Brain pericyte (primary cell): ENCODE measurements at places on chromosomes 3 and 15.

GRCh38 chr3:39075910-39076309 is 24.1 kb downstream of the WDR48 start:
- no peak for DNase-seq

DNA sequence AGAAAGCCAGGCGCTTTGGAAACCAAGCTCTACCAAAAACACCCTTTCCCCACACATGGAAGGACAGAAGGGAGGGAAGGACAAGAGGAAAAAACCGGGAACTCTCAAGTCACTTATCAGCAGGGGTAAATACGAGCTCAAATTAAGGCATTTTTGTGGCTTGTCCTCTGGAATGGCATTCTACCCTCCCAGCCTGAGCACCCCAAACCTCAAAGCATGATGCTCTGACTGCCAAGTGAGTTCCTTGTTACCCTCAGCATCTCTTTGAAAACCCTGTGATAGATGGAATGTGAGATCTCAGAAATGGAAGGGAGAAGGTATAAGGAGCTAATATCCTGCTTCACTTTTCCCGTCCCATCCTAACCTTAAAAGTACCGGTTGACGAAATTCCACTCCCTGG is 8.1 kb upstream of the CSPG5 start:
- DNase-seq: no peak

DNA sequence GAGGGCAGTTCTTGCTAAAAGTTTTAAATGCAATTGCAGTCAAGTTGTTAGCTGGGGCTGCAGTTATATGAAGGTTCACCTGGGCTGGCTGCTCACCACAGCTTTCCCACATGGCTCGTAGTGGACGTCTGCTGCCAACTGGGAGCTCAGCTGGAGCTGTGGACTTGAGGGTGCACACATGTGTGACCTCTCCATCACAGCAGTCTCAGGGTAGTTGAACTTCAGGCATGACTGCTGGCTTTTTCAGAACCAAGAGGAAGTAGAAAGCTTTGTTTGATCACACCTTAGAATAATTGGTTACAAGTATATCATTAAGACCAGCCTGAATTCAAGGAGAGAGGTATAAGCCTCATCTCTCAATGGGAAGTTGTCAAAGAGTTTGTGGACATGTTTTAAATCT is 74.1 kb downstream of the CHL1 start:
- DNase-seq: no peak

- no peak for DNase-seq
These were observed 21.5 kb upstream of the MTHFS start for GRCh38 chr15:79918278-79918677.

DNA sequence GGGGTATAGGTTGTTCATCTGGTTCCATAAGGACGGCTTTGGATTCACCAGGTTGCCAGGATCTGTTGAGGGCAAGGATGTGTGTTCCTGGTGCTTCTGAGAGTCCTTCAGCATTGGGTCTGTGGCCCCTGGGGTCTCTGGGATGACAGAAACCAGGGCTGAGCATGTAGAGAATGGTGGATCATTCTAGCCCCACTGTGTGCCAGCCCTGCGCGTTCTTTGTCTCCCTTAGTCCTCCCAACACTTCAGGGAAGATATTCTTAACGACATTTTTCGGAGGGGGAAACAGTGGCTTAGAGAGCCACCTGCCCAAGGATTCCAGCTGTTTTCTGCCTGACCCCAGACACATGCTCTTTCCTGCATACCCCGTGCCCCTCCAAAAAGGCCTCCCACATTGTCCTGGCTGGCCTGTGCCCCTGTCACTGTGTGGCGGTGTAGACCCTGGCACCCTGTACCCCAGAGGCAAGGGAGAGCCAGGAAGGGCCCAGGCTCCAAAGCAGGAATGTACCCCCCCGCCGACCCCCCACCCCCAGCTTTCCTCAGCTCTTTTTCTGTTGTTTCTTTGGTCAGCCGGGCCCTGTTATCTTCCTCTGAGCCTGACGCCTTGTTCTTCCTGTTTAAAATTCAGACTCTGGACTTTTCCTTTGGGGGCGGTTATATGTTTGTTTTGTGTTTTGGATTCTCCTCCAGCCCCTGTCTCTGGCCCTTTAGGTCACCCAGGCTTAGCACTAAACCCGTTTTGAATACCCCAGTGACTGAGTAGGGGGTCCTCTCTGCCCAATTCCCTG is 57.8 kb upstream of the SMAD6 start:
- DNase-seq: no peak

DNA sequence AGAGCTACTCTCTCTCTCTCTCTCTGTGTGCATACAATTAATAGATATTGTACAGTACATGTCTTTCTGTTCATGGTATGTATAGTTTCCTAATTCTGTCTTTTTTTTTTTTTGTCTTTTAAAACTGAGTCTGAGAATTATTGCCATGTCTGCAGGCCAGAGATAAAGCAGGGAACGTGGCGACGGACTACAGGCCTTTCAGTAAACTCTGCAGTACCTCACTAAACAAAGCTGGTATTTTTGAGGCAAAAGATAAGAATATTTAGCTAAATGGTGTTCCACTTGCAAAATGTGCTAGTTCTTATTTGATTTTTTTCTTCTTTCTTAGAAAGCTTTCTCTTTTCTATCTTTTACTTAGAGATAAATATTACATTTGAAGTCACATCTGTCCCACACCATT is 44.0 kb upstream of the EHHADH start:
- no peak for DNase-seq

GRCh38 chr3:15470261-15470660 is 42.9 kb downstream of the EAF1 start:
- no peak for DNase-seq

- no peak for DNase-seq
These were observed 78.7 kb upstream of the ATP2B2 start for GRCh38 chr3:10583798-10584708.

DNA sequence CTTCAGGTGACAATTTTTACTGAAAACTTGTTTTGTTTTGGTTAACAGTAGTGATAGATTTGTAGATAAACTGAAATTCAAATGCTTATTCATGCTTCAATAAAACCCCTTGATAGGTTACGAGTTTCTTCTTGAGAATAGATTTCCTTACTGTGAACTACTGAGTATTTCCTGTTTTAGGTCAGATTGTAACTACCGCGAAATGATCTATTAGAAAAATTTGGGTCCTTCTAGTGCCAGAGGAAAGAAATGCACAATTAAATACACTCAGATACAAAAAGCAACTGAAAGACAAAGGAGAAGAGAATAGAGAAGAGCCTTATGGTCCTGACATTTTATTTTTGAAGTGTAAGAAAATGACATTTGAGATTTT is 251.7 kb upstream of the TBL1XR1 start:
- DNase-seq: no peak

GRCh38 chr15:63776443-63776842 is 57.3 kb downstream of the HERC1 start:
- no peak for DNase-seq

GRCh38 chr3:10242182-10243065 is 5.8 kb upstream of the TATDN2 start:
- DNase-seq: no peak

- no peak for DNase-seq
These were observed 31.1 kb downstream of the APH1B start for GRCh38 chr15:63308491-63308890.

GRCh38 chr3:82163907-82164520 is 402.6 kb upstream of the GBE1 start:
- no peak for DNase-seq

DNA sequence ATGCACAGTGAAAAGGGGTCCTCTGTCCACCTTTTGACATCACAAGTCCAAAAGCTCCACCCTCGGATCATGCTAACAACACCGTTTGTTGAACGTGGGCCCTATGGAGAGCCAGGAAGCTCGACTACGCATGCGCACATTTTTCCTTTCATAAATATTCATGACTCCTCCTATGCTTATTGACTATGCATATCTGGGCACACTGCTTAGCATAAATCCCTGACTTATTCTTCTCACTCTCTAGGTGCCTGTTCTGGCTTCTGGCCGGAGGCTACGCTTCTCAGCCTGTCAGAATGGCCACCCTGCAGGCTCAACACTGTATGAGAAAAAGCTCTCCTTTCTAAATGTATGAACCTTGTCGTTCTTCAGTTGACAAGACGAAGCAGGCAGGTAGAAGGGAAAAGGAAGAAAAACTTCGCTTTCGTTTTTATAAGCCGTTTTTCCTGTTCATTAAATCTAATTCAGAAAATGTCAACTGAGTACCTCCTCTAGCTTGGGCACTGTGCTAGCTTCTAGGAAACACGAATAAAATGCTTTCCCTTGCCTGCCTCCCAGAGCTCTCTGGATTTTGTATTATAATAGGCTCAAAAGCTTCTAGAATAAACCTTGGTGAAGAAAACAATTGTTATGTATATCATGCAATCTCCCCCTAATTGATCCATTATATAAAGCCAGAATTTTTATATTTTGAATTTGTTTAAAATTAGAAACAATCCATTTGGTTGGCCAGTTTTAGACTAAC is 207.7 kb downstream of the ATP10A start:
- DNase-seq: no peak

- DNase-seq: peak; percentile 6
These were observed 537.5 kb downstream of the ZPLD1 start for GRCh38 chr3:102972350-102972749.

DNA sequence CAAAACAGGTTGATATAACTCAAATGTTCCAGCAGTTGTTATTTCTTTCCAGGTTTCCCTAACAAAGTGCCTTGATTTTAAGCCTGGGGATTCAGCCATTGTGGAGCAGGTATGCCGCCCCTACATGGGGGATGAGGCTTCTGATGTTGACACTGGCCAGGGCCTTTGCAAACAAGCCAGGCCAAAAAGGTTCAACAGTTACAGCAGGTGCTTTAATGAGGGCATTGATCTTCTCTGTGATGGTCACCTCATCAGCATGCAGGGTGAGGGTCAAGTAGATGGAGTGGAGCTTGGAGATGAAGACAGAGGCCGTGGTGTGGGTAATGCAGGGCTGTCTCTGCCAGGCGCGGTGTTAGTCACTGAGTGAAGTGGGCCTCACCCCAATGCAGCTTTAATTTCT is 22.6 kb upstream of the EHHADH start:
- DNase-seq: no peak

GRCh38 chr3:16203031-16203430 is 28.6 kb downstream of the GALNT15 start:
- no peak for DNase-seq

- no peak for DNase-seq
These were observed 14.2 kb downstream of the DZIP3 start for GRCh38 chr3:108603691-108604090.

- DNase-seq: no peak
These were observed 102.0 kb upstream of the NEDD4 start for GRCh38 chr15:56095406-56095805.

- no peak for DNase-seq
These were observed 465.2 kb upstream of the TGFBR2 start for GRCh38 chr3:30141178-30141581.

- DNase-seq: no peak
These were observed 785 bp downstream of the MFSD1 start for GRCh38 chr3:158802409-158803268.
